Right cardiac atrium (tissue), 5 donors: ENCODE measurements at places on chromosomes 7 and 10.

DNA sequence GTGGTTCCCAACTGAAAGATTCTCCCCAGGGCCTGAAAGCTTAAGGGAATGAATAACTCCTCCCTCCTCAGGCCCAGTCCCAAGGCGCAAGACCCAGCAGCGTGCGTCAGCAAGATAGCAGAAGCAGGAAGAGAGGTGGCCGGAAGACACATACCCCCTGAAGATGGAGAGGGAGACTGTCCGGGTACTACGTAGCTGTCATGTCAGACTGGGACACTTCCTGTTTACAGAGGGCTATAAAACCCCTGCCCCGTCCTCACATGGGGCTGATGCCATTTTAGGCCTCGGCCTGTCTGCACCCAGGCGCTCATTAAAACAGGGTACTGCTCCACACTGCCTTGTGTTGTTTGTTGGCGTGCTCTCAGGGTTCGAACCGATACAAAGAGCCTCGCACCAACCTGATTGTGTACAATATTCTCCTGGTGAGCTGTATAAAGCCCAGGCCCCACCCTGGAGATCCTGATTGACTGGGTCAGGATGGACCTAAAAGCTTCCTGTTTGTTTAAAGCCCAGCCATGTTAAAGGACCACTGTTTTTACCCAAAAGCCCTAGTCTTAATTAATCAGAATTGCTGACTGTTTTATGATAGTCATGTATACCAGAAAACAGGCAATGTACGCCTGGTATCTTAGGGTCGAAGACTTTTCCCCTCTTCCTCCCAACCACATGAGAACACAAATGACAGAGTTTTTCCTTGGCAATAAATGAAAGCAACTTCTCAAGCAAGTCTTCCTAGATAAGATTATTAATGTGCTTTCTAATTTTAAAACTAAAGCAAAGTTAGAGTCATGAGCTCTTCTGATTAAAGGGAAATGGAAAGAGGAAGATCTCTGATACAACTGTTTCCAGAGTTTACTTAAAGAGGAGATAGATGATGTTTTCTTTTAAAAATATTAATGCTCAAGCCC lies 251.5 kb downstream of the DOCK4 start:
- peak; percentile 54 for DNase-seq

DNA sequence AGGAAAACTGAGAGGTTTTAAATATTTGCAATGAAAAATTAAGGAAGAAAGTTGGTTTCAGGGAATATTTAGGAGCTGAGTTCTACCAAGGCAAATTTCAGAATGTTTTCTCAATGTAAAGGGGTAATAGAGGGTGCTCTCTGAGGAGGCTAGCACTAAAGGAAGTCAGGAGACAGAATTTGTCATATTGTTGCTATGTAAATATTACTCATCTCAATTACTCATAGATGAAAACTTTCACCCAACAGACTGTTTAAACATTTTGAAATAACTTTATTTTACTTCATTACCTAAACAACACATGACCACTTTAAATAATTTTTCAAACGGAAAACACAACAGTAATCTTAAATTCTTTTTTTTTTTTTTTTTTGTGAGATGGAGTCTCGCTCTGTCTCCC lies 274.8 kb upstream of the NRG3 start:
- no peak for DNase-seq

- no peak for DNase-seq
These were observed 20.9 kb downstream of the PARP12 start for GRCh38 chr7:140041659-140042385.

- no peak for DNase-seq
These were observed 10.3 kb upstream of the DNAAF5 start for GRCh38 chr7:716222-716621.

GRCh38 chr10:131663351-131663750 lies 237.5 kb upstream of the PPP2R2D start:
- no peak for DNase-seq

DNA sequence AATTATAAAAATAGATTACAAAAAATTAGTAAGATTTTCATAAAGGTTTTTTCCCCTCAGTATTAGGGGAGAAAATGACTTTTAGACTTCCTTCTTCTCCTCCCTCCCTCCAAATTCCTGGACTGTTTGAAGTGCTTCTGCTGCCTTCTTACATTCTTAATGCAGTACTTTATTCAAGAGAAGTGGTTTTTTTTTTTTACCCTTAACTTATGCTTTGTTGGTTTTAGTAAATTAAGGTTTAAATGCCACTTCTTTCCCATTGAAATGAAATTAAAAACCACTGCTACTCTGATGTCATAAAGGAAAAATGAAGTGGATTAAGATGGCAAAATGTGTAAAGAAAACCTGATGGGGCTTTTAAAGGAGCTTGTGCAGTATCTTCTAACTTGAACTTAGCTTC lies 140.7 kb downstream of the VTI1A start:
- no peak for DNase-seq

DNA sequence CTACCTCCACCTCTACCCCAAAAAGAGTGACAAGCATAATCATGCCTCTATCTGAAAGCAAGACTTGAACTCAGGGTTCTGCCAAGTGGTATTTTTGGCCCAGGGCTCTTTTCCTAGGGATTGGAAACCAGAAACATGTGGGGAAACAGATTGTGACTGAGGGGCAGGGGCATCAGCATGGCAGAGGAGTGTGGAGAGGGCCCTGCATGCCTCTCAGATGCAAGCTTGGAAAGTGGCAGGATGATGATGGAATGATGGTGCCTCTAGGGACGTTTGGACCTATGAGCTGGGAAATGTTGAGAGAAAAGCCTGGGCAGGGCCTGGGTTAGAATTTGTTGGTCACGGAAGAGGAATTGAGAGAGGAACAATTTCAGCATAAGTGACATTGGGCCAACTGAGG lies 78.4 kb upstream of the LEP start:
- DNase-seq = no peak

DNA sequence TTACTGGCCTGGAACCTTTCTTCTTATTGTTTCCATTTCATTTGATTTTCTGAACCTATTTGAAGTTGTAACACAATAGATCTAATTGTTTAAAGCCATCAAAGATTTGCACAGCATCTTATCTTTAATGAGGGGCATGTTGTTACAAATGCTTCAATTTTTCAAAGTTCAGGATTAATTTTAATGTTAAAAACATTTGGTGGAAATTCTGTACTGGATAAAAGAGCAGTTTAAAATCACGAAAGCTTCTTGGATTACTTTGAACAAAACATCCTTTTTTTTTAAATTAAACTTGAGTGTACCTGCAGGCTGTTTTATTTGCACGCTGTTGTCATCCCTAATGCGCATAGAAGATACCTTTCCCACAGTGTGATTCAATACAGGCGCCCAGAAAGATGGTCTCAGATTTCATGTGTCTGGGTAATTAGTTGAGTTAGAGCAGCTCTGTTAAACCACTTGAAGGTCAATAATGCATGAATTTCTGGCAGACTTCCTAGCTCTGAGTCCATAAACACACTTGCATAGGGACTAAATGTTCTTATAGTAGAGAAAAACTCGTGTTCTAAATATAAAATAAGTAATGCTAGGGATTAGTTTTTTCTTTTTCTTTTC lies 29.3 kb upstream of the DDX50 start:
- no peak for DNase-seq

- DNase-seq = no peak
These were observed 33.9 kb downstream of the ADRA2A start for GRCh38 chr10:111110771-111111170.

DNA sequence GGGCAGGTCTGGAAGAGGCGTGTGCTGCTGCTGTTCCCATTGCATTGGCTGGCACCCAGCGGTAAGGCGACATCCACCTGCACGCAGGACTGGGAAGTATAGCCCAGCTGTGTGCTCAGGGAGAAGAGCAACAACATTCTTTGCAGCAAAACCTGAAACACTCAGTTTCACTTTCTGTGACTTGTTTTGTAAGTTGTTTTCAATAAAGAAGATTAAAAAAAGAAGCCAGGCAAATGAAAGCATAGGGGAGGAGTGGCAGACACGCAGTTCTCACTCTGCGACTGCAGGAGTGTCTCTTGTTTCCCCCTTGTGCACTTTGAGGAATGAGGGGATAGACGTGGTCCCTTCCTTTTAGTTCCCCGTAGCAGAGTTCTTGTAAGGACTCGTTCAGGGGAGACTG lies 5.8 kb downstream of the FBH1 start:
- DNase-seq = no peak

GRCh38 chr7:39749177-39749576 lies 125.8 kb downstream of the RALA start:
- DNase-seq = no peak

- no peak for DNase-seq
These were observed 358.7 kb downstream of the PHF14 start for GRCh38 chr7:11332186-11332864.

DNA sequence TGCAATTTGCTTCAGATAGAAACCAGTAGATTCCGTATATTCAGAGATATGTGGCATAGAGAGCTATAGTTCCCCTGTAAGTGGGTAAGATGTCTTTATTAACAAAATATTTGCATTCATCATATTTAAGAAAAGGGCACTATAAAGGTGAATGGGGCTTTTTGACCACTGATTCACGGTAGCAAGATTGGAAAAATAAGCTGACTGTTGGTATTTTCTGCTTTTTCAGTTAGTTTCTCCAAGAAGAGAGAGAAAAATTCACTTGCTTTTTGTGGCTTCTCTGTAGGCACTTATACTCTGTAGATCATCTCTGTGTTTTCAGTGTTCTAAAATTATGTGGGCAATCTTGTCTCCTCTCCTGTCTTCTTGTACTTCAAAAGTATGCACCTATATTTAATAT lies 245.1 kb downstream of the TWIST1 start:
- no peak for DNase-seq

DNA sequence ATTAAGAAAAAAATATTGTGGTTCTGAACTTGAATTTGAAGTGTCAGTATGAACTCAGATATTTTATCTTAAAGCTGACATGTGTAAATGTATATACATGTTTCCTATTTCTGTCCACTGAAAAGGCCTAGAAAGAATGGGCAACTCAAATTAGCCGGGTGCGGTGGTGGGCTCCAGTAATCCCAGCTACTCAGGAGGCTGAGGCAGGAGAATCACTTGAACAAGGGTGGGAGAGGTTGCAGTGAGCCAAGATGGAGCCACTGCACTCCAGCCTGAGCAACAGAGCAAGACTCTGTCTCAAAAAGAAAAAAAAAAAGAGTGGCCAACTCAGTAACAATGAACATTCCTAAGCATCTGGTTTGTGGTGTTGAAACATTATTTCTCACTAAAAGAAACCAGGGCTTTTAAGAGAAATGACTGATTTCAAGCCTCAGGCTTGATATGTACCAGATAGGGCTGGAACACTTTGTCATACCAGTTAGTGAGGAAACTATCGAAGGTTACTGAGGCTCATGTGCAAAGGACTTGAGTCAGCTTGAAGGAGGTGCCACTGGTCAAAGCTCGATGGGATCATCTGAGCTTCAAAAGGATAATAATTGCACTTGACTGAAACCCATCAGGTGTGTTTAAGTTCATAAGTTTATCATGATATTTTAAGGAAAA lies 40.5 kb downstream of the AOAH start:
- DNase-seq = no peak

DNA sequence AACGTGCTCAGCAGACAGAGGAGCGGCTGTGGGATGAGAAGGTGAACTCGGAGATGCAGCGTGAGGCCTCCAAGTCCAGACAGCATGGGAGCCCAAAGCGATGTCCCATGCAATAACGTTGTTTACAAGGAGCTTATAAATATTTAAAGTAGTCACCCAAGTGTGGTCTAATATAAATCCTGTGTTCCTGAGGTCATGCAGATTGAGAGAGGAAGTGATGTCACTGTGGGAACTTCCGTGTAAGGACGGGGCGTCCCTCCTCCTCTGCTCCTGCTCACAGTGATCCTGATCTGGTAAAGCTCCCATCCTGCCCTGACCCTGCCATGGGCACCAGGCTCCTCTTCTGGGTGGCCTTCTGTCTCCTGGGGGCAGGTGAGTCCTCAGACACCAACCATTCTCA lies 94.7 kb upstream of the PRSS58 start:
- DNase-seq = no peak

GRCh38 chr10:42609872-42610271 lies 28.5 kb downstream of the ZNF33B start:
- no peak for DNase-seq

GRCh38 chr10:31769564-31769963 lies 159.1 kb downstream of the ARHGAP12 start:
- DNase-seq = no peak

DNA sequence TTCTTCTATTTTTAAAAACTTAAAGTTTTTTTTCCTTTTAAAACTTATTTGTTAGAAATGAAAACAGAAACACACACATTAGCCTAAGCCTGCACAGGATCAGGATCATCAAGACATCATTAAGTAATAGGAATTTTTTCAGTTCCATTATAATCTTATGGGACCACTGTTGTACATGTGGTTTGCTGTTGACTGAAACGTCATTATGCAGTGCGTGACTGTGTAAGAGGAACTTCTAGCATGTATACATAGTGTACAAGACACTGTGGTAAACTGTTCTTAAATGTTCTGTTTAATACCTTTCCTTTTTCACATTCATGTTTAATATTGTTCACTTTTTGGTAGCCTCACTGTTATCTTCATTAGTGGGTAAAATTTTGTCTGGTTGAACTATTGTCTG lies 12.1 kb downstream of the ENTPD7 start:
- no peak for DNase-seq

GRCh38 chr7:139538881-139539635 lies 15.6 kb downstream of the CLEC2L start:
- no peak for DNase-seq

- peak; percentile 86 for DNase-seq
These were observed 27.8 kb downstream of the GSDME start for GRCh38 chr7:24729365-24730017.

DNA sequence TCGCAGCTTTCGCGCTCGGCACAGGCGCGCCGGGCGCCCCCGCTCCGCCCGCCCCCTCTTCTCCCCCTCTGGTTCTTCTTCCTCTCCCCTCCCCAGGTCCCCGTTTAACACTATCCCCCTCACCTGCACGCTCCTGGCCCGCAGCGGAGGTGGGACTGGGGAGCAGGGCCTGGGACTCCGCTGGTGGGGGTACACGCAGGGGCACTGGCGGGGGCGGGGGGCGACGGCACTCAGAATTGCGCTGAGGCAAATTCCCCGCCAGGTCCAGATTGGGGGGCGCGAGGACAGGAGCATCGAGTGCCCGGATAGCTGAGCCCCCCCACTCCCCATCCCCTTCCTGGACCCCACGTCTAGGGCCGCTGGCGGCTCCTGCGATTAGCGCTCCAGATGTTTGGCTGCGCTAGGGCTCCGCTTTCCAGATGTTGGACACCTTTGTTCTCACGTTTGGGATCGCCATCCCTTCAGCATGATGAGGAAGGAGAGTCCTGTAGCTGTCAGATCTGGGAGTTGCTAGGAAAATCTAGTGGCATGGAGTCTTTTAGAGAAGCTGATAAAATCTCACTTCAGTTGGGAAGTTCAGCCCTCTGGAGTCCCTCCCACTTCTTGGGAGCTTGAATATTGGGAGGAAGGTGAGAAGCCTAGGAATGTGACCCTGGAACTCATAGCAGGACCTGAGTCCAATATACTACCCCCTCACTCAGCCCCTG lies 31.4 kb upstream of the PAX2 start:
- no peak for DNase-seq
